ENCODE measurements at places on chromosomes 7 and 10.

DNA sequence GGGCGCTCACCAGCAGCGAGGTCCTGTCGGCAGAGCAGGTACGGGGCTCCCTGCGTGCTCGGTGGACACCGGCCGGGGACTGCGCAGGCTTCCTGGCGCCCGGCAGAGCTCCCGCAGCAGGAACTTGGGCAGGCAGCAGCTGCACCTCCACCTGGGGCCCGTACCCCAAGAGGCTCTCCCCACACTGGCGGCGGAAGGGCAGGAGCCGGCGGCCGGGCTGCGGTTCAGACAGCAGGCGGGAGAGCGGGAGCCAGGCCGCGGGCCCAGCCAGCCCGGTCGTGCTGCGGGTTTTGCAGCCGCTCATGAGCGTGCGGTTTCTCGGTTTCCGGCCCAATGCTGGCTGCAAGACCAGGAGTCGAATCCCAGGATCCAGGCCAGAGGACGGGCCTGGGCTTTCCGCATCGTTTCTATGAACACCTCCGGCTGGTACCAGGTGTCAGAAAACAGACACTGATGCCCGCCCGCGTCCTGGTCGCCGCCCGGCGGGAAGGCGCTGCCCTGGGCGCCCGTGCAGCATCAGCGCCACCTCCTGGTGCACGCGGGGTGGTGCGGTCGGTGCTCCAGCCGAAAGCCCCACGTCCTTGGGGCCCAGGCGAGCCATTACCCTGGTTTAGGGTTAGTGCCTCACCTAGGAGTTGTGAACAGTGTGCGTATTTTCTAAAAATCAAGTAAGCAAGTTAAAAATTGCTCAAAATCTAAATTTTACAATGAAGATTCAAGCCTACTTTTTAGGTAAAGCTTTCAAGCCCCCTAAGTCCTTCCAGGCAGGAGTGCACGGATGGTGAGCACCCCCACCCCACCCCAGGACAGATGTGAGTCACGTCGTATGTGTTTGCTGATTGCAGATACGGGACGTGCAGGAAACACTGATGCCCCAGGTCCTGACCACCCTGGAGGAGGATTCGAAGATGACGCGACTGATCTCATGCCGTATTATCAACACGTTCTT lies 47.4 kb upstream of the PRKAR1B start:
- no peak for DNase-seq

- DNase-seq = no peak
Measured at GRCh38 chr10:1665021-1665661, 72.2 kb downstream of the ADARB2 start.

- DNase-seq = no peak
Measured at GRCh38 chr10:69088801-69089501, 1.0 kb downstream of the SRGN start.

- no peak for DNase-seq
Measured at GRCh38 chr10:69359148-69359547, 57.6 kb downstream of the TACR2 start.

- no peak for DNase-seq
Measured at GRCh38 chr10:48400129-48400849, 93.8 kb downstream of the MAPK8 start.

- DNase-seq = peak; percentile 68
Measured at GRCh38 chr10:78248651-78249464, 215.2 kb downstream of the RPS24 start.

- DNase-seq = no peak
Measured at GRCh38 chr10:76902949-76903348, 734.7 kb downstream of the KCNMA1 start.

DNA sequence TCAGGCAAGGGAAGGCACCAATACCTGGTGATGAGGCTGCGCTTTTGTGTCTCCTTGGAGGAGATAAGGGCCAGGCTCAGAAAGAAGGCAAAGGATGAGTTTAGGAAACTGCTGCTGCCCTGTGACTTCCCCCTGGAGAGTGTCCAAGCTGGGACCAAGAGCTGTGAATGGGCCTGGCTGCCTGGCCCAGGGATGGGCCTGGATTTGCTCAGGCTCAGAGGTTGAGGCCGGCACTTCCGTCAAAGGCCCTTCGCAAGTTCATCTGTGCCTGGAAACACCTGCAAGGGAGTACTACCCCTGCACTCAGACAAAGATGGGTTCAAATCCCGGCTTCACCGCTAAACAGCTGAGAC lies 50.5 kb upstream of the NANOS1 start:
- DNase-seq = no peak

DNA sequence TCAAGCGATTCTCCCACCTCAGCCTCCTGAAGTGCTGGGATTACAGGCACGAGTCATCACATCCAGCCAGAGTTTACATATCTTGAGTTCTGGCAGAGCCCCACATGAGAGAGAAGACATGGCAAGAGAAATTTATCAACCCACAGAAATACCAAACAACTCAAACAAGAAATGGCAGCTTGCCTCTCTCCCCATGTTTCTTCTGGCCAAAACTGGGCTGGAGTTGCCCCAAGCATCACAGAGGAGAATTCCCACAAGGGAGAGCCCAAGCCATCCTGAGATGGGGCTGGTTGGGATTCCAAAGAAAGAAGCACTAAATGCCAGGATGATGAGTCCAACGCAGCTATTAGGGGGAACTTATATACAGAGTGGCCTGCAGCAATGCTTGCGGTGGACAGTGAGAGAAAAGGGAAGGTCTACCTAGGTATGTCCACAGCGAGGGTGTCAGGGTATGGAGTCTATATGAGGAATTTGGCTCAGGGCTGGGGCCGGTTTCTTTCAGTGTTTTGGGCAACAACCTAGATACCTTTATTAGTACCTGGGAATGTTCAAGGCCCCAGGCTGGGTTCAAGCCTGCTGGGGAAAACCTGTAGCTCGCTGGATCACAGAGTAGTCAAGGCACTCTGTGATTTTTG lies 14.5 kb upstream of the PAX4 start:
- peak; percentile 73 for DNase-seq

GRCh38 chr7:100720671-100721504 lies 620 bp downstream of the EPO start:
- DNase-seq = no peak

GRCh38 chr10:104424719-104425118 lies 71.1 kb downstream of the CFAP58 start:
- no peak for DNase-seq

DNA sequence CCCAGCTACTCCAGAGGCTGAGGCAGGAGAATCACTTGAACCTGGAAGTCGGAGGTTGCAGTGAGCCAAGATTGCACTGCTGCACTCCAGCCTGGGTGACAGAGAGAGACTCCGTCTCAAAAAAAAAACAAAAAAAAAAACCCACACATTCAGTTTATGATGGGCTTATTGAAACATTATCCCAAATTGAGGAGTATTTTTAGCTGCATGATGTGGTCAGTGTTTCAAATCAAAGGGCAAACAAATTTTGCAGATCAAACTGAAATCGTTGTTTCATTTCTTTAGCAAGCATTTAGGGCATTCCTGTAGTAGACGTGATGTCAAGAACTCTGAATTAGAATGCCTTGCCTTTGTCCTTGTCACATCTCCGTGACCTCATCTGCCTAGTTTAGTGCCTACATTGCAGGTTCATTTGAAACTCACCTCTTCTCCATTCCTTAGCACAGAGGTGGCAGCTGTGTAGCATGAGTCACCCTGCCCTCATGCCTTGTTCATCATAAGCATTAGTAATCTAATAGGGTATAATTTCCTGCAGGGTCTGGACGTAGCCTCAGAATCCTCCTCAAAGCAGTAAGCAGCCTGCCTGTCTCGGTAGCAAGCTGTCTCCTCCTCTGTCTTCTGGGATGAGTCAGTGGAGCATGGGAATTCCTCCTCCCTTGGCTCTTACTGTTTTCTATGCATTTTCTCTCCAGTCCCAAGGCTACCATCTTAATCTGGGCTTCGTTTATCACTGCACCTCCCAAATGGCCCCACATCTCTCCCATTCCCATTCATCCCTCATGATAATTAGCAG lies 73.8 kb downstream of the CUL1 start:
- DNase-seq = peak; percentile 84

- DNase-seq = peak; percentile 8
Measured at GRCh38 chr10:89710753-89711152, 9.4 kb downstream of the KIF20B start.

- no peak for DNase-seq
Measured at GRCh38 chr7:91039033-91039432, 225.2 kb upstream of the FZD1 start.

DNA sequence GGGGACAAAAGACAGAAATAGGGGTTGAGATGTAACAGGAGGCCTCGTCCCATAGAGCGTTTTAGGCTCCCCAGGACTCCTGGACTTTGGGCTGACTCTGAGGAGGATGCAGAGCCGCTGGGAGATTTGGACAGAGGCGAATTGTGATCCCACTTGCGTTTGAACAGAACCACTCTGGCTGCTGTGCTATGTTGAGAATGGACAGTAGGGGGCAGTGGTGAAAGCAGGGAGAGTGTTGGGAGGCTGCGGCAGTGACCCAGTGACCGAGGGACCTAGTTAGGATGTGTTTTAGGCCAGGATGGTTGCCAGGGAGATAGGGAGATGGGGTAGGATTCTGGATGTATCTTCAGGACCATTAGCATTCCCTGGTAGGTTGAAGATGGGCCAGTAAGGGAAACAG lies 271.6 kb downstream of the CCDC3 start:
- DNase-seq = no peak

DNA sequence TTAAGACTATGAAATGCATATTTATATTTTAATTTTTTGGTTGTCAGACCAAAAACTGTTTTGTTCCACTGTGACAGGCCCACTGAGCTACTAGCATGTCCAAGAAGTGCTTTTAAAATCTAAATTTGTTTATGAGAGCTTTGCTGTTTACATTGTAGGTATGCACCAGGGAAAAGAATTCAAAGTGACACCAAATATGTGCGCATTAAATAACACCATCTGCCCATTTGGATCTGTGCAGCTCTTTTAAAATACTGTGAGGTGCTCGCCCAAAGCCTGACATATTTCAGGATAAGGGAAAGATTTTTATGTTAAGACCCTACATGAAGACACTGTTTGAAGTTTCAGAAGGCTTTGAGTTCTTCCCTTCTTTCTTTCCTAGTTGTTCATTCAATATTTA lies 162.9 kb downstream of the ST7 start:
- DNase-seq = no peak

DNA sequence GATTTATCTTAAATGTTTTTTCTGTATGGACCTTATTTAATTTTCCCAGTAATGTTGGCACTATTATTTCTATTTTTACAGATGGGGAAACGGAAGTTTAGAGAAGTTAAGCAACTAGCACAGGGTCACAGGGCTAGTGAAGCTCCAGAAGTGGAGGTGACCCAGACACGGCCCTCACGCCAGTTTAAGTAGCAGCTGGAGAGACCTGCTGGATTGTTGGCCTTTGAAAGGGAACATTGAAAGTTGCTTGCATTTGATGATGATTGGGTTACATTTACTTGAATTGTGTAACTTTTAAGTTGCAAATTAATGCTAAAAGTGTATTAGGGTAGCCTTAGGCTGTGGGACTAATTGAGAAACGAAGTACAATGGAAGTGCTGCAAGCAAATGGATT lies 25.6 kb downstream of the CDK14 start:
- no peak for DNase-seq

- no peak for DNase-seq
Measured at GRCh38 chr7:28931565-28931964, 26.6 kb downstream of the TRIL start.

DNA sequence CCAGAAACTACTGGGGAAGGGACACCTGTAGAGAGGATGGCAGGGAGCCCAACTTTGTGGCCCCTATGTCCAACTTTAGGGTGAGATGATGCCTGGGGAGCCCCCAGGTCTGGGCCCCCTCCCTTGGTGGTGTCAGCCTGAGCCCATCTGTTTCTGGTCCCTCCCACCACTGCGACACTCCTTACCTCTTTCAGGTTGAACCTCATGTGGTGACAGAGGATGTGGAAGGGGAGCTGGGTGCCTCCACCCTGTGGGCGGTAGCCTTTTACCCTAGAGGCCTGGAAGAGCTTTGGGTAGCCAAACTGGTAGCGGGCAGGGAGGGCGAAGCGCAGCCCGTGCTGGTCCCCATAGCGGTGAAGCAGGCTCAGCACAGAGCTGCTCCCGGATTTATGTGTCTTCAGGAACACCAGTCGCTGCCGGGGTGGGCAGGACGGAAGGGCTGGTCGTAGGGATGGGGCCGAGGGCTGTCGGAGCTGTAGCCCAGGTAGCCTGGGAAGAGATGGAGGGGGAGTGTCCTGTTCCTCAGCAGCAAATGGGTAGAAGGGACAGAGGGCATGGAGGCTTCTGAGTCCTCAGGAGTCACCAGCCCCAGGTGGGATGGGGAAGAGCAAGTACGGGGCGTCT lies 2.0 kb downstream of the GAL3ST4 start:
- DNase-seq = no peak

DNA sequence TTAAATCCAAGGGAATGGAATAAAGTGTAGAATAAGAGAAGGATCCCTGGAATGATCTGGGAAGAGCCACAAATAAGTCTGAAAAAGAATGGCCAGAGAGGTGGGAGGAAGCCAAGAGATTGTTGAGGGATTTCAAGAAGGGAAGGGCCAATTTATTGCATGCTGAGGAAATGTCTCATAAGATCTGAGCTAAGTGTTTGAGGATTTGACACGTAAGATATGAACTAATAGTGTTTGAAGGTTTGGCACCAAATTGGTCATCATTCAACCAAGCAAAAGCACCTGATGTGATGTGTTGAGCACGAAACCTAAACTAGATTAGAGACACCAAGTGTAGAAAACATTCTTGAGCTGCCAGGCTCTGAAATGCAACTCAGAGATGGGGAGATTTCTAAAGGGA lies 97.9 kb downstream of the TSPAN12 start:
- DNase-seq = no peak

DNA sequence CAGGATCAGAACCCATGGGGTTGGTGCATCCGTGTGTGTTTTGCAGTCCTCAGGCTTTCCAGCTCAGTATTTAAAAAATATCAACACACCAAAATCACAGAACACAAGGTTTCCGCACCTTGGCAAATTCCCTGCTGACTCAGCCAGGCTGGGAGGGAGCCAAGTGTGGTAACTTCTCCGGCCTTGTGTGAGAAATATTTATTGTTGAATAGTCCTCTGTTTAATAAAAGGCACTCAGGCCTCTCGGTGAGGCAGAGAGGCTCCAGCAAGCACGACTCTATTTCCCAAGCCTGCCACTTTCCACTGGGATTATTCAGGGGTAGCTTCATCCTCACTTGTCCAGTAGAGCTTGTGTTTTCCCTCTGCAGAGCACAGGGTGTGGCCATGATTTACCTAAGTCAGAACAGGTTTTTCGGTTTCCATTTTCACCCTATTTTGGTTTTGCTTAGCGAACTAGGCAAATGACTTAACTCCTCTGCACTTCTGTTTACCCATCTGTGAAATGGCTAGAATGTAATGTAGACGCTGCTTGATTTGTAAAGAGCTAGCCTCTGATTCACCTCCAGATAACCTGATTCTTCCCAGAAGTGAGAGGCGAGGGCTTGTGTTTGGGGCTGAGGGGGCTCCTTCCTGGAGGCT lies 13.0 kb upstream of the CHST15 start:
- DNase-seq = peak; percentile 48

- no peak for DNase-seq
Measured at GRCh38 chr10:44858988-44859387, 52.1 kb upstream of the TMEM72 start.

- DNase-seq = peak; percentile 42
Measured at GRCh38 chr7:114865564-114865963, 56.3 kb upstream of the MDFIC start.

DNA sequence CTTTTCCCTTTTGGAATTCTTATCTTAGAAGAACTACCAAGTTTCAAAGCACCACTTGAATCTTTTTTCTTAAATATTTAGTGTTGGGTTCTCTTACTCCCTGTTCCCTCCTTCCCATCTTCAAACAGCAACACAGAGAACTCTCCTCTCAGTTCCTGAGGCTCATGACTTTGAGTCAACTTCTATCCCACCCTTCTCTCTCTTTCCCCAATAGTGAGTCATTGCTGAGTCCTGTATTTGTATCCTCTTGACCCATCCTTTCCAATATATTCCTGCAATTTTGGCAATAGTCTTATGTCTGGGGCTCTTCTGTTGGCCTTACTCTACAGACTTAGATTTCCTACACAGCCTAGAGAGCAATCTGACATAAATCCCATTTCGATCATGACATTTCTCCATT lies 20.8 kb upstream of the JCAD start:
- no peak for DNase-seq

Measured in AG04450 (cell line).